ENCODE measurements at places on chromosomes 4 and X.

- no peak for DNase-seq
These were observed 57.6 kb downstream of the MAPK10 start for GRCh38 chr4:86302251-86302650.

- no peak for DNase-seq
These were observed 38.6 kb downstream of the PHOX2B start for GRCh38 chr4:41709844-41710481.

DNA sequence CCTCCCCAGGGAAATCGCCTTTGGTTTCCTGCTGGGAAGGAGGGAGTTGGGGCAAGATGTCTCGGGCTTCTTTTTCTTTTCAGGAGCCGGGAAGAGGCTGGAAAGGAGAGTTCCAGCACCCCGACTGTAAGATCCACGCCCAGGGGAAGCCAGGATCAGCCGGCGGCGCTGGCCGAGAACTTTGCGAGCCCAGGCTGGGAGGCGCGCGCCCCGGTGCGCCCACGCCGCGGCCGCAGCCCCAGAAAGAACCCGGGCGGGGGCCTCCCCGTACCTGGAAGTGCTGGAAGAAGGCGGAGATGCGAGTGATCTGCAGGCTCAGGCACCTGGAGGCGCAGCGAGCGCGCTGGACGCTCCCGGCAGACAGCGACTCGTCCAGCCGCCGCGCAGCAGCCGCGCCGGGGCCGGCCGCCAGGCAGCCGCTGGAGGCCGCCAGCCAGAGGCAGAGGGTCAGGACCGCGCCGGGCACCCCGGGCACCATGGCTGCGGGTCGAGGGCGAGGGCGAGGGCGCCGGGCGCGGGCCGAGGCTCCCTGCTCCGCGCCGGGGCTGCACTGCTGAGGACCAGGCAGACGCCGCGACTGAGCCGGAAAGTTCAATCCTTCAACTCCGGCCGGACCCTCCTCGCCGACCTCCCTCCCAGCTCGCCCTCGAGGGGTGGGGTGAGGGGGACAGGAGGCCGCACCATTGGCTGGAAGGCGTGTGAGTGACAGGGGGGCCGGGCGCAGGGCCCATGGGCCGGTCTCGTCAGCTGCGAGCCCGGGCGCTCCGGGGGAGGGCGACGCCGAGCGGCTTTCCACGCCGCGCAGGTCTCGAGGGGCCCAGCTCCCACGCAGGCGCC, at the start of gene ANOS1:
TSS of gene ANOS1 (minus strand) at position 579 of the 837 bp plus-strand sequence. CDS start at position 478, 101 bp downstream.
- DNase-seq, result no peak

- no peak for DNase-seq
These were observed 214.1 kb downstream of the THOC2 start for GRCh38 chrX:123518791-123519190.

GRCh38 chr4:968621-969394, 4.6 kb downstream of the DGKQ start:
- no peak for DNase-seq

DNA sequence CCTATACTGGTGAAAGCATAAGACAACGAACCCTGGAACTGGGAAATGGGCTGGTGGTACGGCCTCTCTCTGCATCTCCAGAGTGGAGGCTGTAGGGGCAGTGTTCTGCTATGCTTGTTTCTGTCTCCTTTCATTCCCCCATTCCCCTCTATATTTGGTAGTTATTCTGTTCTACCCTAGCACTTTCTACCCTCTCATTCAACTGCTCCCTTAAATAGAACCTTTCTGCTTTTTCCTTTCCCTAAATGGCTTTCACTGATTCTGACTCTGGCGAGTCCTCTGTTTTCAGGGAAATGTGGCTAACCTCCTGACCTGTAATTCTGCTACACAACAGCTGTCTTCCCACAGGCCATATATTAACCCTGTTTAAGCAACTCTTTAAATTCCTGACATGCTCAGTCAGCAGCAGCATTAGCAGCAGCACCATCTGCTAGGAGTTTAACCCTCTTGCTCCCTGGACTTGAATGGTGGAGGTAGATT, 94.2 kb downstream of the CXCL13 start:
- no peak for DNase-seq

All from T-helper 22 cell (primary cell).